ENCODE measurements at places on chromosomes 6 and 20. TPM values are rescaled to one million over a fixed set of nuclear protein-coding genes. Genes with fewer than 3 reads are reported as not detected.
A peak's percentile ranks its signal among the peaks of the same experiment; 100 is the strongest.

Gene IPCEF1
- 3.7 TPM for total RNA-seq

Gene SCUBE3
- total RNA-seq, result 63.6 TPM

Gene TMC2
- not detected for total RNA-seq

Gene HDGFL1
- total RNA-seq, result not detected

Gene ISM1
- 42.9 TPM for total RNA-seq

Gene PRR18
- total RNA-seq, result not detected

Gene HRH3
- not detected for total RNA-seq

Gene CSTF1
- 16.8 TPM for total RNA-seq

Gene SLPI
- total RNA-seq, result 151 TPM

Gene FAM83D
- 6.1 TPM for total RNA-seq

Gene DUSP22
- total RNA-seq, result 56.7 TPM

Gene TRIM40
- not detected for total RNA-seq

Gene SULF2
- total RNA-seq, result 145 TPM

Gene HIVEP2
- 36.8 TPM for total RNA-seq

Gene ZSCAN16
- 4.4 TPM for total RNA-seq

Gene TCP1
- 110 TPM for total RNA-seq

Gene BFSP1
- 1.5 TPM for total RNA-seq

Gene DEFB124
- total RNA-seq, result 7.6 TPM

Gene OR2B6
- not detected for total RNA-seq

Gene RAET1L
- not detected for total RNA-seq

GRCh38 chr20:17161673-17162481 is 65.0 kb upstream of the PCSK2 start:
- DNase-seq, result no peak

- DNase-seq, result no peak
These were observed 50.5 kb upstream of the ENPP5 start for GRCh38 chr6:46221222-46221793.

- no peak for DNase-seq
These were observed 69.3 kb downstream of the IMPG1 start for GRCh38 chr6:76003113-76003512.

- DNase-seq, result no peak
These were observed 28.3 kb upstream of the CTAGE9 start for GRCh38 chr6:131739136-131739535.

- DNase-seq, result no peak
These were observed 72.3 kb downstream of the FARS2 start for GRCh38 chr6:5333658-5334057.

DNA sequence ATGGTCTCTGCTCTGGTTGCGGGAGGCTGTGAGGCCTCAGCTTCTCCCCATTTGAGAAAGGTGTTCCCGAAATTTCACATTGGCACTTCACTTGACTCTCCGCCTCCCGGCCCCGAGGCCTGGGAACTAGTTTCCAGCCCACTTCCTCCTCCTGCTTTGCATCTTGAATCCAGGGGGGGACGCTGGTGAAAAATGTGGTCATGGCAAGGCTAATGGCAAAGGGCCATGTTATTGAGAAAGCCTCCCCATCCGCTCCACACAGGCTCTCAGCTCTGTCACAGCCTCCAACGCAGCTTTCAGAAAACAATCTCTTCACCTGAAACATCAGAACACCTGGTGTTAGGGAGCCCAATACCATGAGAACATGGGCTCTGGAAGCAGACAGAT is 5.6 kb downstream of the PLAGL2 start:
- no peak for DNase-seq

GRCh38 chr6:39263303-39264037 is 34.2 kb upstream of the KCNK5 start:
- no peak for DNase-seq

DNA sequence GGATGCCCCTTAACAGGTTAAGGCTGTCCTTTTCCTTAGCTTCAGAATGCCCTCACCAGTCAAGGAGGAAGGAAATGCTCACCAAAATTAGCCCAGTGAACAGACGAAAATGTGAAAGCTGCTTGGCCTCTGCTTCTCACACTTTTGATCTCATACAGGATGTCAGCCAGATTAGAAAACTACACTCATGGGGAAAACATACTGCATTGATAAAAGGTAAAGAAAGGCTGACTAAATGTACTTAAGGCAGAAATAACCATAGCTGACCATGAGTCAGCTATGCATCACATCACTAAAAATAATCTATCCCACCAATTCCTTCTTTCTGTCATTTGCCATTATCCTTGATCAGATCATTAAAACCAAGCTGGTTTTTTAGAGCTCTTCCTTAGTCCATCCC is 198.4 kb upstream of the TENT5A start:
- DNase-seq, result no peak

DNA sequence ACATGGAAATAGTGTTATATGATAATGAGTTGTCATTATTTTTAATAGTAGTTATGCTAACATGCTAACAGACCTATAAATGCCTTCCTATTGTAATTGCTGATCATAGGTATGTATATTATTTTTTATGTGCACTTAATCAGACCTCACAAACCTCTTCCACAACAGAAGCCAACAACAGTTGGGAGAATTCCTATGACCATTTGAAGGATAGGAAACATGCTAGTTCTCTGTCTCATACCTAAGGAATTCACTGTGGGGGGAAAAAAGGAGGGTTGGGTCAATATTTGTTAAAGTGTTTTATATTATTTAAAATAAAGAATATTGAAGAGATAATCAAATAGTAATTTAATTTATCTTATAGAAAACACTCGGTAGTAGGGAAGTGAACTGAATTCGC is 990.9 kb downstream of the EPHA7 start:
- DNase-seq, result no peak

GRCh38 chr6:106514583-106514885 is 114.8 kb downstream of the RTN4IP1 start:
- no peak for DNase-seq

DNA sequence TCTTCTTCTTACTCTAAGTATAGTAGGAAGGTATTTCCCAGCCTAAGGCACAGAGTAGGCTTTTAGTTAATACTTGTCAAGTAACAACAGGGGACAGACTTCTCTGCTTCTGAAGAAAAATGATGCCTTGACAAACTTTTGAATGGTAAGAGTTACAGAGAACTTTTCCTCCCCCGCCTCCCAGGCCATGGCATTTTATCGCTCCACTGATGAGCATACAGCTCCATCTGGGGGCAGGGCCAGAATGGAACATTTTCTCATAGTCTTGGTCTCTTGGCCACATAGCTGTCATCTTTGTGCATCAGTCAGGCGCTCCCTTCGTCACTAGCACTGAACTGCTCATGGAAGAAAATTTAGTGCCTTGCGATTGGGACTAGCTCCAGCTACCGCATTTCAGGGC is 1066.8 kb upstream of the CITED2 start:
- DNase-seq, result peak; percentile 50

DNA sequence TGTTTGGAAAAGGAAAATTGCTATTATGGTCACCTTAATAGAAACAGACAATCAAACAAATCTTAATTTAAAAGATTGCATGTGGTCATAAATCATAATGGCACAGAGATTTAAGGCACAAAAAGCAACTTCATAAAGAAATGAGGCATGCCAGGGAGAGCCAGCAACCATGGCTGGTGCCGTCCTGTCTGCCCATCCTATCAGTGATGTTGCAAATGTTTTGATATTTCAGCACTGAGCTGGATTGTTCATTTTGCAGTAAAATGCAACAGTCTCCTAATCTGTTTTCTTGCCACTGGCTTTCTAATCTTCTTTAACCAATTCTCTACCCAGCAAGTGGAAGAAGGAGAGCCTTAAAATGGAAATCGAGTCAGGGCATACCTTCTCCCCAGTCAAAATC is 249.8 kb downstream of the SAMD5 start:
- no peak for DNase-seq

GRCh38 chr6:11714116-11714797 is 64.3 kb downstream of the ADTRP start:
- no peak for DNase-seq

GRCh38 chr20:571754-572441 is 28.3 kb upstream of the CSNK2A1 start:
- DNase-seq, result peak; percentile 57

GRCh38 chr20:46402331-46402811 is 4.0 kb downstream of the ELMO2 start:
- no peak for DNase-seq

GRCh38 chr6:40631744-40632143 is 44.6 kb upstream of the LRFN2 start:
- no peak for DNase-seq

- no peak for DNase-seq
These were observed 102.6 kb downstream of the CD109 start for GRCh38 chr6:73798592-73798991.

GRCh38 chr6:17714879-17715851 is 8.4 kb upstream of the NUP153 start:
- DNase-seq, result peak; percentile 34

DNA sequence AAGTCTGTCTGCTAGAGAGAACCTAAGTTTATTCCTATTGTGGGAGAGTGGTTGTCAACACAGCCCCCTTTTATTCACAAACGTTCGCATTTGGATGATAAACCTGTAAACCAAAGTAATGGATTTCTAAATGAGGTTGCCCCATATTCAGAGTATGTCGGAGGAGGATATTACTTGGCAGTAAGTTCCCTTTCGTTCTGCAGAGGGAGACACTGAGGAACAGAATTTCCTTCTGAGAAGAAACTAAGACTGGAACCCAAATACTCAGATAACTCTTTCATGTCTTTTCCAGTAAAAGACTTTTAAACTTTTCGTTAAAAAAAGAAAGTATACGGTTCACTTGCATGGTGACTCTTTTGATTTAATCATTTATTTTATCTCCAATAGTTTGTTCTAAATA is 754.6 kb upstream of the MMS22L start:
- DNase-seq, result no peak

DNA sequence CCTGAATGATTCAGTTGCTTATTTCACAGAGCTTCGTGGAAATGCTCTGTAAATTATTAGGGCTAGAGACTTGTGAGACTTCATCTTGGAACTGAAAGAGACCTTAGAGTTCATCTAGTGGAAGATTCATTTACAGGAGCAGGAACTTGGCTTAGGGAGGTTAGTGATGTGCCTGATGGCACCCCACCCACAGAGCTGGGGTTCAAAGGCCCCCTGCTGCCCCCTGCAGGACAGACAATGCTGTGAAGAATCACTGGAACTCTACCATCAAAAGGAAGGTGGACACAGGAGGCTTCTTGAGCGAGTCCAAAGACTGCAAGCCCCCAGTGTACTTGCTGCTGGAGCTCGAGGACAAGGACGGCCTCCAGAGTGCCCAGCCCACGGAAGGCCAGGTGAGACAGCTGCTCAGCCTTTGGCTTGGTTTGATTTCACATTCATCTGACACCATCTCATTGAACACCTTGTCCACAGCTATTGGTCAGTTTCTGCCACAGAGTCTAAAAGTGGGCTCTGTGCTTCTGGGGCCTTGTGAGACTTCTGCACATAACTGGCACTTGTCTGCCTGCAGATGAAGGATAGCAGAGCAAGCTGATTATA is 25.1 kb downstream of the MYBL2 start:
- no peak for DNase-seq

- DNase-seq, result no peak
These were observed 27.4 kb downstream of the PMEPA1 start for GRCh38 chr20:57682184-57683101.
